ENCODE measurements at places on chromosomes 2 and 18.

DNA sequence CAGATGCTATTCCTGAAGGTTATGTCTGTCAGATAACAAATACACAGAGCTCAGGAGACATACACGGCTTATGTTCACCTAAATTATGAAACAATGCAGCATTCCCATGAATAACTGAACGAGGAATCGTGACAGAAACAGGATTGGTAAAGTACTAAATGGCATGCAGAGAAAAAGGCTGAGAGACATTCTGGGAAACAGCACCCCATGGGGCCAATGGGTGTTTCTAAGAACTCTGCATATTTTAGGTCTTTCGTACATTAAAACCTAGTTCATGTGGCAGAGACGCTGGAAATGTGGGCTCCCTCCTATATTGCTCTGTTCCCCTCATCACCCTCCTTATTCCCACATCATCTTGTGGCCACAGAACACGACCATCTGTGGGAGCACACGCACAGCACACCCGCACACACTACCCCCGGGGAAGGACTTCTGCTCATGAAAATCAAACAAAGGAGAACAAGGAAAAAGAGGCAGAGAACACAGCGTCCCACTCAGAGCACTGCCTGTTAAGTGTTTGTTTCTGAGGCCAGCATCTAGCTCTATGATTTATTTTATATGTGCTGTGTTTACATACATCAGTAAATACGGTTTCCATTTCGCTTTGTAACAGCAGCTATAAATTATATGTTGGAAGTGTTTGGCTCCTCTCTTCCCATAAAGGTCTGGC, 143.6 kb downstream of the AFF3 start:
- DNase-seq, result no peak

DNA sequence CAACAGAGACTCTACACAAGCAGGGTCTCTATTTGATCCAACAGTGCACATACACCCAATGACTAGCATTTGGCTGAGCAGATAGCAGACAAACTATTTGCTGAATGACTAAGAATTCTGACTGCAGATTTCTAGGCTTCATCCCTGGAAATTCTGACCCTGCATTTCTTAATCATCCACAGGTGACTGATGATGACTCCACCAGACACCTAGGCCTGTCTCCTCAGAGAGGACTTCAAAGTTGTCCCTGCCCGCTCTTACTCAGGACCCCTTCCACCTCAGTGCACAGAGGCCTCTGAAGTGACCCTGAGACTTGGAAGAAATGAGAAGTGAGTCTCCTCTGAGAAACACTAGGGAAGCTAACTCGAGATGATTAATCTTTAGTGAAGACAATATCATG, 51.3 kb downstream of the SEPTIN10 start:
- no peak for DNase-seq

DNA sequence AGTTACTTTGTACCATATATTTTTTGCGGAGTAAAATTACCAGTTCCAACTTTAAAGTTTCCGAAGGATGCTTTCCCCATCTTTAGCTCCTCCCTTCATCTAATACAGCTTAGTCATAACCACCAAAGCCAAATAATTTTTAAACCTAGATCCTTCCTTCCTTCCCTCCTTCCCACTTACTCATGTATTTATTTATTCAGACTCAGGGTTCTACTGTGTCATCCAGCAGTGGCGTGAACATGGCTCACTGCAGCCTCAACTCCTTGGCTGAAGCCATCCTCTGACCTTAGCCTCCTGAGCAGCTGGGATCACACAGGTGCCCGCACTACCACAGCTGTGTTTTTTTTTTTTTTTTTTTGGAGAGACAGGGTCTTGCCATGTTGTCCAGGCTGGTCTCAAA, 4.4 kb downstream of the LPIN2 start:
- no peak for DNase-seq

DNA sequence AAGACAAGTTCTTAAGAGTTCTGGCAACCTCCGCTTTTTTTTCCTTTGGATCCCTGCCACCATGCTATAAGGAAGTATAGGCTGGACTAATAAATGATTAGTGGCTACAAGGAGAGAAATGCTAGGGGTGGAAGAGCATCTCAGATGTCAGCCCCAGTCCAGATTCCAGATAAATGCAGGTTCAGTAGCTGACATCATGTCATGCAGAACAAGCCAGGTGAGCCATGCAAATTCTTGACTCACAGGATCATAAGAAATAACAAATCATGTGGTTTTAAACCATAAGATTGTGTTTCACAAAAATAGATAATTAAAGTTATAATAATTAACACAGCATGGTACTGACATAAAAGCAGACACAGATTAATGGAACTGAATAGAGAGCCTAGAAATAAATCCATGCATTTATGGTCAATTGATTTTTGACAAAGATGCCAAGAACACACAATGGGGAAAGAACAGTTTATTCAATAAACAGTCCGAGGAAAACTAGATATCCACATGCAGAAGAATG, 152.9 kb upstream of the SESTD1 start:
- no peak for DNase-seq

GRCh38 chr2:9071032-9071431, 67.5 kb upstream of the MBOAT2 start:
- no peak for DNase-seq

DNA sequence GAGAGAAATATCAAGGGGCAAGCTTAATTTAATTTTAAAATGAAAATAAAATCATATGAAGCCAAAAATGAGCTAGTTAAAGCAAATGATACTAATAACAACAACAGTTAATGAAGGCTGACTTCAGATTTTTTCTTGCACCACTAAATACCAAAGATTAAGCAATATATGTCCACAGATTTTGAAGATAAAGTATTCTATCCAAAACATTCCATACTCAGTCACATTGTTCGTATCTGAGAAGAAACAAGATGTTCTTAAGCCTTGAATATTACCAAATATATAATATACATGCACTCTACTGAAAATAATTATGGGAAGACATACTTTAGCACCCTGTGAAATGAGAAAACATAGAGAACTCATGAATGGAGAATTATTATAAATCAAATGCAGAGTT, 593.3 kb upstream of the SYT4 start:
- DNase-seq, result no peak

DNA sequence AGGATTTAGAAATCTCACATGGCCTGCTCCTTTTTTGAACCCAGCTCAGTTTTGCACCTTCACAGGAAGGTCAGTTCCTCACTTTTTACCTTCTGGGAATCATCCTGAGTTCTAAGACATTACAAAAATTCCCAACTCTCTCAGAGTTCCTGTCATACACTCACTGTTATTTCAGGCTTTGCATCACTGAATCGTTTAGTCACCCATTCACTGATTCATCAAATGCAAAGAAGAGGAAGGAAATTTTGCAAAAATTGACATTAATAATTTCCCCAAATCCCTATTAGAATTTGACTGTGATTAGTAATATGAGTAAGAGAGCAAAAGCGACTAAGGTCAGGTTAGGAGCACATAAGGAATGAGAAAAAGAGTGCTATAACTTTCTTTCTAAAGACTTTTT, 197.5 kb downstream of the PDE1A start:
- DNase-seq, result no peak

DNA sequence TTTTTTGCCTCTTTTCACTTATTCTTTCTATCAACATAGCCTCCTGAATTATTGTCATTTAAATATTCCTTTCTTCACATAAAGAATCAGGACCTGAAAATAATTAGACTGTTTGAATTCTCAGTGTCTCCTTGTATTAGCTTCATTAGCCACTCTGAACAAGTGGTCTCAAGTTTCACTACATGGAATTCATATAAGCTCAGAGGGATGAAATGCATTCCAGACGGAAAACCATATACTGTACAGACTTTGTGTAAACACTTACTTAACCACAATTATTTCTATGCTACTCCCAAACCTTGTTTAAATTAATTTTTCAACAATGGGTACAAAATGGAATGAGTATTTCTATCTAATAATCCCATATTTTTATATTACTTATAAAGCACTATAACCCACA, 53.4 kb downstream of the CHN1 start:
- no peak for DNase-seq

- no peak for DNase-seq
Measured at GRCh38 chr2:171394164-171394740, 39.5 kb downstream of the METTL8 start.

- DNase-seq, result no peak
Measured at GRCh38 chr2:235449568-235449967, 44.3 kb upstream of the AGAP1 start.

DNA sequence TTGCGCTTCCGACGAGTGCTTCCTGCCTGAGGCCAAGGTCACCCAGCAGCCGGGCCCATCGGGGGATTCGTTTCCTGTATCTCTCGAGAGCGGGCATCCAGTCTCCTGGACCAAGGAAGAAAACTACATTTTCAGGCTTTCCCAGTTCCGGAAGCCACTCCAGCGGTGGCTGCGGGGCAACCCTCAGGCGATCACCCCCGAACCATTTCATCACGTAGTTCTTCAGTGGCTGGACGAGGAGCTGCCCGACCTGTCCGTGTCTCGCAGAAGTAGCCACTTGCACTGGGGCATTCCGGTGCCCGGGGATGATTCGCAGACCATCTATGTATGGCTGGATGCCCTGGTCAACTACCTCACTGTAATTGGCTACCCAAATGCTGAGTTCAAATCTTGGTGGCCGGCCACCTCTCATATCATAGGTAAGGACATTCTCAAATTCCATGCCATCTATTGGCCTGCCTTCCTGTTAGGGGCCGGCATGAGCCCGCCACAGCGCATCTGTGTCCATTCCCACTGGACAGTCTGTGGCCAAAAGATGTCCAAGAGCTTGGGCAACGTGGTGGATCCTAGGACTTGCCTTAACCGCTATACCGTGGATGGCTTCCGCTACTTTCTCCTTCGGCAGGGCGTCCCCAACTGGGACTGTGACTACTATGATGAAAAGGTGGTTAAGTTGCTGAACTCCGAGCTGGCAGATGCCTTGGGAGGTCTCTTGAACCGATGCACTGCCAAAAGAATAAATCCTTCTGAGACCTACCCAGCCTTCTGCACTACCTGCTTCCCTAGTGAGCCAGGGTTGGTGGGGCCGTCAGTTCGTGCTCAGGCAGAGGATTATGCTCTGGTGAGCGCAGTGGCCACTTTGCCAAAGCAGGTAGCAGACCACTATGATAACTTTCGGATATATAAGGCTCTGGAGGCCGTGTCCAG, 1.0 kb downstream of the MARS2 start:
- no peak for DNase-seq

DNA sequence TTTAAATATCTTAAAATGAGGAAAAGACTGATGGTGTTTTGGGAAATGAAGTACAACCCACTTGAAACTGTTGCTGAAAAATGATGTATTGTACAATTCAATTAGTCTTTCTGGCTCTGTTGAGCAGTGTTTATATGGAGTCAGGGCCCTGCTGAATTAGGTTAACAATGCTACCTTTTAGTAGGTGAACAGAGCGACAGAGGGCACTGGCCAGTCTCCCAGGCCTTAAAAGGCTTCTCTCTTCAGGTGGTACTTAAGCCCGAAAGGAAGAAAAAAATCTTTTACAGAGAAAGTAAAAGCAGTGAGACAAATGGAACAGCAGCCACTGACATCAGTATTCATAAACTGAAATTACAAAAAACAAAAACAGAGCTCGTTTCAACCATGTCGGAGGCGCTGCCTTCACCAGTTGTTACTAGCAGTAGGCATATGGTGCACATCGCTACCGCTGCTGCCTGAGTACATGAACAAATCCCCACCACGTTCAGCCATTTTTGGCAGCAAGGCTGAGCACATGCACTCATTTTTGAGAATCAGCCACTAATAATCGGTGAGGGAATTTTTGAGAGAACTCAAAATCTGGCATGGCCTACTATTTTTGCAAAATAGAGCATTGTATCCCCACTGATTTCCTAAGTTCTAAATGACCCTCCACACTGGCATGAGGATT, 91.8 kb downstream of the PLEKHM3 start:
- DNase-seq, result no peak

- DNase-seq, result no peak
Measured at GRCh38 chr2:83944191-83944590, 514.9 kb downstream of the SUCLG1 start.

DNA sequence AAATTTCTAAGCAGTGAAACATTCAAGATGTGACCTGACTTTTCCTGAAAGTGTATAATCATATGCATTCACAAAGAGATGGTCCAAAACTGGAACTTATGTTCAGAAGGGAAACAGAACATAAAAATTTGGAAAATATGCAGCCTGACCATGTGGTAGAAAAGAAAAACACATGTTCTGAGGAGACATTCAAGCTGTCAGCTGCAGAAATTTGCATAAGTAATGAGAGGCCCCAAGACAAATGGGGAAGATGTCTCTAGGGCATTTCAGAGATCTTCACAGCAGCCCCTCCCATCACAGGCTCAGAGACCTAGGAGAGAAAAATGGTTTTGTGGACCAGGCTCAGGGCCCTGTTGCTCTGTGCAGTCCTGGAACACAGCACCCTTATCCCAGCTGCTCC, 123.8 kb downstream of the RPIA start:
- DNase-seq, result no peak

GRCh38 chr18:8257851-8258434, 351.3 kb upstream of the RAB12 start:
- no peak for DNase-seq

DNA sequence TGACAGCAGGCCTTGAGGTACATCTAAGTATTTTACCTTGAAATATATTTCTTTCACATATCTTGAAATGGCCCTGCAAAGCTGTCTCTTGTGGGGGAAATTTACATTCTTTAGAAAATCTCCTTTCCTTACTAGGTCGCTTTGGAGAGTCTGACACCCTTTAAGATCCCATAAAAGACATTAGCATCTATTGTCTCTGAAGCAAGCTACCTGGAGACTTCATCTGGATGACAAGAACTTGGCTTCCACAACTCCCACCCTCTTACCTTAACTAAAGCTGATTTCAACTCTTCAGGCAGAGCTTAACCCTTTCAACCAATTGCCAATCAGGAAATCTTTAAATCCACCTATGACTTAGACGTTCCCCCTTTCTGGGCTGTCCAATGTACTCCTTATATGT, 219.3 kb downstream of the PIEZO2 start:
- DNase-seq, result no peak
